CD4-positive, alpha-beta T cell (primary cell): ENCODE measurements at places on chromosomes 3 and 15.

DNA sequence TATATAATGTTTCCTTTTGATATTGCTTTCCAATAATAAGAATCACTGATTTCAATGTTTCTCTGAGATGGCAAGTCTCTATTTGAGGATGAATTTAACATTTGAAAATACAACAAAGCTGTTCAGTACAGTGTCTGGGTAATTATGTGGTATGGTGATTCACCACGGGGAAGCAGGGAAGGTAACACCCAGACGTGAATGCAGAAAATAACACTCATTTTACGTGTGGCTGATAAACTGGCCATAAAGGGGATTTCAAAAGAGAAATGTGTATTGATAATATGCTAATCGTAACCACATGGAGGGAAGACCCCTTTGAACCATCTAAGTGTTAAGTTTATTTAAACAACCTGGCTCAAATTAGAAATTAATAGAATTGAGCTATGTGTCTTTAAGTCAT, 344.6 kb downstream of the GRM7 start:
- DNase-seq = no peak

GRCh38 chr3:10493202-10493589, 12.2 kb downstream of the ATP2B2 start:
- DNase-seq = no peak

GRCh38 chr3:11495948-11496557, 147.7 kb downstream of the VGLL4 start:
- DNase-seq = no peak

DNA sequence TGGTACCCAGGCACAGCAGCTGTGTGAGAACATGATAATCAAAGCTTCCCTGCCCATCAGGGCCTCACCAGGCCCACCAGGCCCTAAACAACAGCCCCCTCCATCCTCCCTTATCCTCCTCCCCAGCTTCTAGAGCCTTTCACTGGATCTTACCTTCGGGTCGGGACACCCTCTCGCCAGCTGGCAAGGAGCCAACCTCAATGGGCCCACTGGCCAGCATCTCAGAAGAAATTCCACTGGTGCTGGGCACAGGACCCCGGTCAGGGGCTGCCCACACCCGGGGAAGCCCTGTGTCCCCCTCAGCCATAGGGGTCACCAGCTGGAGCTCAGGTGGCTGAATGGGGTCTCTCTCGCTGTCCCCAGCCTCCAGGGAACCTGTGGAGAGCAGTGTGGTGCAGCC, 6.8 kb upstream of the QARS1 start:
- no peak for DNase-seq

GRCh38 chr15:70566989-70567388, 196.4 kb downstream of the UACA start:
- DNase-seq = no peak

GRCh38 chr3:149013726-149014125, 22.4 kb downstream of the GYG1 start:
- DNase-seq = no peak

- DNase-seq = no peak
Observed at GRCh38 chr3:197216914-197217313, 81.5 kb downstream of the DLG1 start.

GRCh38 chr3:113897373-113897777, 50.4 kb upstream of the ZDHHC23 start:
- no peak for DNase-seq

GRCh38 chr3:59411694-59412093, 361.9 kb upstream of the CFAP20DC start:
- no peak for DNase-seq

DNA sequence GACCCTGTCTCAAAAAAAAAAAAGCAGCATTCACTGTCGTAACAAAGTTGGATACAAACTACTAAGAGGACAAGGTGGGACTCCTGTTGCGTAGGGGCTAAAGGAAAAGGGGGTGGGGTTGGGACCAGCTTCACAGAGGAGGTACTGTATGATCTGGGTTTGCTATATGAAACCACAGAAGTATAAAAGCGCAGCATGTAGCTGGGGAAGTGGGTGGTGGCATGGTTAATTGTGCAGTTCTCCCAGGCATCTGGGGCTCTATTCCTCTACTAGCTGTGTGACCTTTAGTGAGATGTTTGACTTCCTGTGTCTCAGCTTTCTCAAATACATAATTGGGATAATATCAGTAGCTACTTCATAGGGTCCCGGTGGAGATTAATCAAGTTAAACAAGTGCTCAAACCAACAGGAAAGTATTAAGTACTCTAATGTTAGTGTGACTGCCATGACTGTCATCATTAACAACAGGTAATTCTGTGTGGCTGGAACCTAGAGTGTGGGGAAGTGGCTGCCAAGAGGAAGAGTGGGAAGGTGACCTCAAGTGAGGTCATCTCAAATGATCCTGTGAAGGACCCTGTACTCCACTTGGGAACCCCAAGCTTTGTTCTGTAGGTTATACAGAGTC, 11.5 kb downstream of the PARP16 start:
- no peak for DNase-seq

GRCh38 chr3:197828-198491, 1.4 kb downstream of the CHL1 start:
- DNase-seq = no peak

DNA sequence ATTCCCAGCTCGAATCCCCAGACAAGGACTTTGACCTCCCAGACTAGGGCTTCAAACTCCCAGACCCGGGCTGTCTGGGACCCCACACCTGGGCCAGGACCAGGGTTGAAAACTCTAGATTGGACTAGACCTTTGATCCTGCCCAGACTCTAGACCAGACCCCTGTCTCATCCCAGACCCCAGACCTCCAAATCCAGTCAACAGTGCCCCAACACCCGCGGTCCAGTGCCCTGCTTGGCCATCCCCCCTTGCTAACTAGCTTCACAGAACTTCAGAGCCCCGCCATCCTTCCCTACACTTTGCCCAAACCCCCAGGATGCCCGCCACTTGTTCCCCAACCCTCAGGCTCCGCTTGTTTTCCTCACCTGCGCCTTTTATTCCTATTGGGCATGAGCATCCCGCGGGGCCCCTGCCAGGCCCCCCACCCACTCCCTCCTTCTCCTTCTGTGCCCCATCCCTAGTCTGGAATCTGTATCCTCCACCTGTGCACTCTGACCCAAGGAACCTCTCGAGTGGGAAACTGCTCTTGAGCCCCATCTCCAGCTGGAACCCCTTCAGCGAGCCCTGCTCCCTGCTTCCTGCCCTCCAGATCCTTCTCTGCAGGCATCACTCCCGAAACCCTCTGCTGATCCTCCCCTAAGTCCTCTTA, 604 bp downstream of the GNAI2 start:
- DNase-seq = no peak

DNA sequence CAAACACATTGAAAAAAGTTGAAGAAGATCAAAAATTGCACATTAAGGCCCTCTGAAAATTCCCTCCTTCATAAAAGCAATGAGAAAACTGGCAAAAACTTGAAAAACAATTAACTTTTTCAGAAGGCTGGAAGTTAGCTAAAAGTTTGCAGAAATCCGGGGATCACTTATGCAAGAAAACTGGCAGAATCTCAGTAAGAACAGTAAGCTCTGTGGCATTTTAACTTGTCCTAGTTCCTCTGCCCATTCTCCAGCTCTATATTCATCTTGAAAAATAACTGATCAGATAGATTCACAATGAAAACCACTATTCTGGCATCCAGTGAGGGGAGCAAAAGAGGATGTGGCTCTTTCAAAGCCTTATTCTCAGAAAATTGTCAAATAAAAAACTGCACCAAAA, 566.8 kb downstream of the NTRK3 start:
- DNase-seq = no peak

DNA sequence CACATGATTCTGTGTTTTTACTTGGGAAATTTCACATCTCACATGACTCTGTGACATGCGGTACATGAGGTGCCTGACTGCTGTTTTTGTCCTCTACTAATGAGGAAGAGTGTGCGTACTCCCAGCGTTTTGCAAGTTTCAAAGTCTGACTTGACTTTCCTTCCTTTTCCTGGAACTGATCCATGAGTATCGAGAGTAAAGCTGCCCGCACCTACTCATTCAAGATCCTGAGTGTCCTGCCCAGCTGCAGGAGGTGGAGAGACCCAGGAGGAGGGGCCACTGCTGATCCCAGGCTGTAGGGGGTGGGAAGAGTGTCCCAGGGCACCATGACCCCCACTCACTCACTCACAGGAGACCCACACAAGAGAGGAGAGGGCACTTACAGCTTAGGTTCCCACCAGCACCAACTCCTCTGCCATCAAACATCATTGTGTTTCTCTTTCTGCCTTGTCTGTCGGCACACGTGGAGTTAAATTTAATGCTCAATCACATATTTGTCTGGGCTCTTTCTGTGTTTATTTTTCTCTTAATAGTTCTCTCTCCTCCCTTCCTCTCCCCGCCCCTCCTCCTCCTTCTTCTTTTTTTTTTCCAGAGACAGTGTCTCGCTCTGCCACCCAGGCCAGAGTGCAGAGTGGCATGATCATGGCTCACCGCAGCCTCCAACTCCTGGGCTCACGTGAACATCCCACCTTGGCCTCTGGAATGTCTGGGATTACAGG, 1.4 kb downstream of the CCR5AS start:
- DNase-seq = peak; percentile 53

GRCh38 chr3:149216193-149216869, 5.3 kb downstream of the CP start:
- no peak for DNase-seq

DNA sequence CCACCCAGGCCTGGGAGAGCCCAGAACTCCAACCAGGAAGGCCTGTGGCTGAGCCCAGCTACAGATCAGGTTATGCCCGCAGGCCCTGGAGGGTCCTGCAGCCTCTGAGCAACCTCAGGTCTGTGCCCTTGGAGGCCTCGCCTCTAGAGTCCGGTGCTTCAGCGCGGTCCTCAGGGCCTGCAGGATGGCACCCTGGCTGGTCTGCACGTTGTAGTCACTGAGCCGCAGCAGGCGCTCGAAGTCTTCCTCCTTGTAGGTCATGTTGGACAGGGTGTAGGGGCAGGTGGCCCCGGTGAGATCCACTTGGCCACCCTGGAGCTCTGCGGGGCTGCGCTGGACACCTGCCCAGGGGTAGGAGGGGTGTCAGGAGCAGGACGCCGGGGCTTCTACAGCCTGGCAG, 25.8 kb downstream of the PLA2G4D start:
- DNase-seq = no peak

DNA sequence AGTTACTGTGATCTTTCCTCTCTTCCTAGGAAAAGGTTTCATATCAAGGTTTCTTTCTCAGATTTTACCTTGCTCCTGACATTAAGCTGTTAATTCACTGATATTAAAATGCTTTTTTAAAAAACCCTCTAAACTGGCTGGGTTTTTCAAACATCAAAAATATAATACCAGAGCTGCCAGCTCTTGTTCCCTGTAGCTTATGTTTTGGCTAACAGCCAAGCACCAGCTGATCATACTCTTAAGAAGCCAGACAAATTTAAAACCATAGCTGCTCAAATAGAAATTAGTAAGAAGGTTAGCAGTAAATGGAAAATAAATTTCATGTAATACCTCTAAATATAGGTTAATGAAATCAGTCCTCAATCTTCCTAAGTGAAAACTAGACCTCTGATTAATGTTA, 657.5 kb downstream of the GRM7 start:
- DNase-seq = no peak

GRCh38 chr3:126571078-126571477, 12.3 kb upstream of the C3orf22 start:
- no peak for DNase-seq

GRCh38 chr3:123119802-123120201, 53.0 kb downstream of the PDIA5 start:
- DNase-seq = no peak

DNA sequence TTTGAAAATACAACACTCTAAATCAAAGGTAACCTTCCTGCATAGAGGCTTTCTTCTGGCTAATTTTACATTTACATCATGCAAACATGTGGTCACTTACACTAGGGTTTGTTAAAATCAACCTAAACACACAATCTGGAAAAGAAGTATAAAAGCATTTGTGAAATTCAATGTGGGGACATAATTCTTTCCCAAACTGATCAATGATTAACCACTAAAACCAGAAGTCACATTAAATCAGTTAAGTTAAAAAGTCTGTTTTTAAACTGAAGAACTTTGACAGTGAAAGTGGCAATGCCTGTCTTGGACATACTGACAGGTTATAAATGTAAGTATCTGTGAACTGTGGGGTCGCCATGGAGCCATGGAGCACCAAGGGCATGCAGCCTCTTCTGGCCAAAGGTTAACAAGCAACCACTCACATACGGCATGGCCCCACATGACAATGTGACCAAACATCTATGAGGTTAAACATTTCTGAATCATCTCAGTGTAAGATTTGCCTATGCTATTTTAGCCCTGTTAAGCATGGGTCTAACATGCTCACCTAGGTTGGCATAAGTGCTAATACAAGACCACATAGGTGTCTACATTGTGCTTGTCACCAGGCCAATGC, 278.2 kb downstream of the CTNNB1 start:
- no peak for DNase-seq

- no peak for DNase-seq
Observed at GRCh38 chr15:26891448-26892181, 24.8 kb downstream of the GABRA5 start.

GRCh38 chr3:1056744-1057143, 36.1 kb upstream of the CNTN6 start:
- DNase-seq = no peak

GRCh38 chr3:169264711-169265110, 398.8 kb downstream of the MECOM start:
- DNase-seq = no peak

DNA sequence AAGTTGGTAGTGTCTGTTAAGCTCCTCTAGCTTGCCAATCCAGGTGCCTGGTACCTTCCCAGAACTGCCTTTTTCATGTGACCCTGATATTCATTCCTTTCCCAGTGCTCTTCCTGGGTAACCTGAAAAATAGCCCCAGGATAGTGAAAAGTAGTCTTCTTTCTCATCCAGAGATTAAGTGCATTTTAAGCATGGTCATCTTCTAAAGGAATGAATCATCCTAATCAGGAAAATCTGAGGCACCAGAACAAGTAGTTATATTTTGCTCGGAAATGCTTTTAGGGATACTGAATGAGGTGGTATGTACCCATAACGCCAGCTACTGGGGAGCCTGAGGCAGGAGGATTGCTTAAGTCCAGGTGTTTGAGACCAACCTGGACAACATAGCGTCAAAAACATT, 23.1 kb upstream of the PDCD6IP start:
- no peak for DNase-seq

DNA sequence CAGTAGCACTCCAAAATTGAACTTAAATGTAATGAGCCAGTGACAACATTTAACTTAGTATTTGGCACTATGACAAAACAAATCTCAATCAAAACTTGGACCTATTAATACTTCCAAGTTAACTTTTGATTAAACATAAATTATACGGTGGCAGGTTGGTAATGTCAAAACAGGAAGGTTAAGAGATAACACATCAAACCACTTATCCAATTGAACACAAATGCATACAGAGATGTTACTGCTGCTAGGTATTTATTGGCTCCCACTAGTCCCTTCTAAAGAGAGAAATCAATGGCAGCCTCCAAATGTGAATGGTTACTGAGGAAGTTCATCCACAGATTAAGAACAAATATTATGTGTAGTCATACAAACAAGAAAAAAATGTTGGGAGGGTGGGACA, 1.8 kb downstream of the GSK3B start:
- no peak for DNase-seq
